ENCODE measurements at places on chromosomes 5 and 9.

DNA sequence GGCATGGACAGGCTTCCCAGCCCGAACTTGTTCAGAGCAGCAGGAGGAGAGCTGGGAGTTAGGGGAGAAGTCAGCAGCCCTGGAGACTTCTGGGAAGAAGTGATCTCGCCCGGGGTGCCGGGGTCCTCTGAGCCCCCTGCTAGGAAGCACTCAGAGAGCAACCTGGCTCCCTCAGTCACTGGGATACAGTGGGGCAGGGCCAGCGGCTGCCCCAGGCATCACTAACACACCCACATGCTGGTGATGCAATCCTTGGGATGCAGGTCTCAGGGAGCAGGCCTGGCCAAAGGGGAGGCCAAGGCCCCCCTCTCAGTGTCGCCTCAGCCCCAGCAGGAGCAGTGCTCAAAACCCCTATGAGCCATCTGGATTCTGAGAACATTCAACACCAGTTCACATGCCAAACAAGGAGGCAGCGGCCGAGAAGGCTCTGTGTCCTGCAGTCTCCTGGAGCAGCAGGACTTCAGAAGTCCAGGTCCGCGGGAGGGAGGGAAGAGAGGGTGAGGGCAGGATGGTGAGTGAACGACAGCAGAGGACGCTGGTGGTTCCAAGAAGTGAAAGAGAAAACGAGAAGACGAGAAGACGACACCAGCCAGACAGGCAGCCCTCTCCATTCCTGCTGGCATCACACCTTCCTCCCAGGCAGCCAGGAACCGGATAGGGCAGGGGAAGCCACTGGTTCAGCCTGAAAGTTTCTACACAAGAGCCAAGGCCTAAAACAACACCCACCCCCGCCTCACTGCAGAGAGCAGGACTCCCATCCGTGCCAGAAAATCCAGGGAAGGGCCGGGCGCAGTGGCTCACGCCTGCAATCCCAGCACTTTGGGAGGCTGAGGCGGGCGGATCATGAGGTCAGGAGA is 2.3 kb downstream of the PNPLA7 start:
- no peak for DNase-seq

- DNase-seq: no peak
Measured at GRCh38 chr9:109072133-109072692, 47.5 kb downstream of the TMEM245 start.

DNA sequence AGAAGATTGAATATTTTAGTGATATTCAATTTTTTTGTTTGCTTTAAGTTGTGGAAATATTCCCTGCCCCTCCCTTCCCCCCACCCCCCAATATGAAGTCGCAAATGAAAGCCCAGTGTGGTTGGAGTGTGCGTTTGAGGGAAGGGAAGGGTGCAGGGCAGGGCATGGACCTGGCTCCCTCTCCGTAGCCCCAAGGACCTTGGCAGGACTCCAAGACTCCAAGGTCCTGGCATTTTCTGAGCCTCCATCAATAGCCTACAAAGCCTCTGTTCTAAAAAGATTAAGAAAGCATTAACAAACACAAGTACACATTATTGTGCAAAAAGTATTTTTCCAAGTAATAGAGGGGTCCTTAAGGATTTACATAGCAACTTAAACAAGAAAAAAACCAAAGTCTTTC is 38.8 kb upstream of the PTPN3 start:
- no peak for DNase-seq

DNA sequence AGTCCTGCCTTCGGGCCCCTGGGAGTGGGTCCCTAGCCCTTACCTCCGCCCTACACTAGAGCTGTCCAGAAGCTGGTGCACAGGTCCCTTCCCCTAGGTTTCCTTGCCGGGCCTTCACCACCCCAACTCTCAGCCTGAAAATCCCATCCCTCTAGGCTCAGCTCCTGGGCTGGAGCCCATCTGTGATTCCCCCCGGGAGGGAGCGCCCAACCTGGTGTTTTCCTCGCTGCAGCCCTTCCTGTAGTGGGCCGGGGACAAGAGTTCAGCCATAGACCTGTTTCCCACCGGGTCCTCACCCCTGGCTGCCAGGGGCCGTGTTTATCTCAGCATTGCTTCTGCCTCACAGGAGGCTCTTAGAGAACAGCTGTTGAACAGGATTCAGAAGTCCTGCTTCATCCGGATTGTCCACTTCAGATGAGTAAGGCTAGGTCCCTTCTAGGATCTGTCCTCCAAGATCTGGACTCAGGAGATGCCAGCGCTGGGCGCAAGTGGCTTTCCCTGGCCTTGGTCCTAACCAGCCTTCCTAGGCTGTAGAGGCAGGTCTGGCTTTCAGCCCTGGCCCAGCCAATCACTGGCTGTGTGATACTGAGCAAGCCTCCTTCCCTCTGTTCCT is 965 bp downstream of the GLIPR2 start:
- no peak for DNase-seq

DNA sequence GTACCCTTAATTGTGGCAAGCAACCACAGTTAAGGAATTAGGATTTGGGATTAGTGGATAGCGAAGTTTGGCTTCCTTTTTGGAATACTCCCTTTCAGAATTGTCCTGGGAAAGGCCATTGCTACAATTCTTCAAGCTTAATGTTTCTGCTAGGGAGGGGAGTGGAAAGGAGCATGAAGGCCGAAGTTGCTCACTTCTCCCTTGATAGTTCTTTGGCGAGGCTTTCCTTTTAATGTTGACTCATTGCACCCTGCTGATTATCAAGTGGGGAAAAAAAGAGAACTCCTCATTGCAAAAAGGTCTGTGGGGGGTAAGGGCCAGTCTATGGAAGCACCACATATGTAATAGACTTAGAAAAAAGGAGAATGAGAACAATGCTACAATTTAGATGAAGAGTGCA is 30.7 kb downstream of the GRIN3A start:
- no peak for DNase-seq

DNA sequence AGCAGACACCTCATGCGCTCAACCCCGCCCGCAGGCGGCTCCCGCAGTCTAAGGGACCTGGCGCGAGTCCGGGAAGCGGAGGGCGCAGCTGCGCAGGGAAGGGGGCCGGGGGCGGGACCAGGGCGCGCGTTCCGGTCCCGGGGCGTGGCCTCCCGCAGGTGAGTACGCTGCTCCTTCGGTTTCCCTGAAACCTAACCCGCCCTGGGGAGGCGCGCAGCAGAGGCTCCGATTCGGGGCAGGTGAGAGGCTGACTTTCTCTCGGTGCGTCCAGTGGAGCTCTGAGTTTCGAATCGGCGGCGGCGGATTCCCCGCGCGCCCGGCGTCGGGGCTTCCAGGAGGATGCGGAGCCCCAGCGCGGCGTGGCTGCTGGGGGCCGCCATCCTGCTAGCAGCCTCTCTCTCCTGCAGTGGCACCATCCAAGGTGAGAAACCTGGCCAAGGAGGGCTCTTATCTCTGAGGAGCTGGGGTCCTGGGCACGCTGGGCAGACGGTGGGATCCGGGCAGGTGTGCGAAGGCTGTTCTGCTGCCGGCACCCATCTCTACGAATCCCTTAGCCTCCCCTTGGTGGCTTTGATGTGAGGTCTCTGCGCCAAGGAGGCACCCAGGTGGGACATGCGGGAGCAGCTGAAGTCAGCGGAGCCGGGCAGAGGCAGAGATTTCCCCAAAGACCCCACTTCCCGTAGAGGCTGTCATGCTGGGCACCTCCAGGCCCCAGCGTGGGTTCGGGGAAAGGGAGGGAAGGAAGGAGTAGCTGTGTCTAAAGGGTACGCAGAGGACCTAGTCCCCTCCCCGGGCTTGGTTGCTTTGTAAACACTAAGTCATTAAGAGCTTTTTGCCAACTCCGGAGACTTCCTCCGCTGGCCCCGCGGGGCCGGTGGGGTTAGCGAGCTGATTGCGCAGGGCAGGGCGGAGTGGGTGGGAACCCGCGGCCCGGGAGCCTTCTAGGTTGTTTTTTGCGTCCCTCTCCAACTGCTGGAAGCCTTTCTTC is at the start of gene F2RL1:
Gene F2RL1 (plus strand): TSS at position 187 of the 988 bp plus-strand sequence. CDS start 153 bp downstream, at position 340.
- DNase-seq: no peak

DNA sequence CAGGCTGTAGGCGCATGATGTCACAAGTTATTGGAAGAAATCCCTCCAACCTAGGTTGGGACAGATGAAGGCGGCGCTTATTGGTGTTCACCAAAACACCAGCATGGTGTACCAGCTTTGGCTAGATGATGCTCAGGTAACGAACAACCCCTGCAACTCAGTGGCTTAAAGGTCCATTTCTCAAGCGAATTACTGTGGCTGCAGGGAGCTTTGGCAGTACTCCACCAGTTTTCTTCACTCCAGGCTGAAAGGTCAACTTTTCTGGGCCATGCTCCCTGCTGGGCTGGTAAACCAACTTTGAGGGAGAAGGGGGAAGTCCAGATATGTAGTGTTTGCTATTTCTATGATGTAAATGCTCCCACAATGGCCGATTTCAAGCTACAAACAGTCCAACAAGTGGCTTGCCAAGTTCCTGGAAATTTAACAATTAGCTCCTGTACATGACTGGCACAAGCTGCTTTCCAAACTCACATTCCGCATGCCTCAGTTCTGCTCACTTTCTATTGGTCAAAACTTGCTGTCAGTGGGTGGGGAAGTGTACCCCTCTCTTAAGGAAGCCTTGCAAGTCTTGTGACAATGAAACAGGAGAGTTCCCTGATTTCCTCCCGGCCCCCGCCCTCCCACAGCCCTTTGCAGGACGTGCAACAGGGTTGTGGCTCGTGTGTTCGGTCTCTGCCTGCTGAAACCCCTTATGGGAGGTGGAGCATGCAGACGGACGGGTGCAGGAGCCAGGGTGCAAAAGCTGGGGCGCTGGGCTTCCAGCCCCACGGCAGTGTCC is 588 bp upstream of the ZBED3 start:
- DNase-seq: no peak

DNA sequence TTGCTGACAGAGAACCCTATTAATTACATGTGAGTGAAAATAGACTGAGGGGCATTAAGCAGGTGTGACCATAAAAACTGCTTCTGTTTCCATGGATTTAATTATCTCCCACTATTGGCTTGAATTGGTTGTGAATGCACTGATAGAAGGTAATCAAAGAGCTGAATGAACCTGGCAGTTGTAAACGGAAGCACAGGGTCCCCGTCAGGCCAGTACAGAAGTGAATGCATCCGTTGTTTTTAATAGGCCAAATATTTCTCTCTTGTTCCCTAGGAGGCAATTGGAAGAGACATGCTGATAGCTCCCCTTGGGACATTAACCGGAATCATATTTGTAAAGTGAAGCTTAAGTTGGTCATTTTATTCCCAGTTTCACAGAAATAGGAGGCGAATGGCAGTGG is 147.0 kb downstream of the CAVIN4 start:
- DNase-seq: no peak

DNA sequence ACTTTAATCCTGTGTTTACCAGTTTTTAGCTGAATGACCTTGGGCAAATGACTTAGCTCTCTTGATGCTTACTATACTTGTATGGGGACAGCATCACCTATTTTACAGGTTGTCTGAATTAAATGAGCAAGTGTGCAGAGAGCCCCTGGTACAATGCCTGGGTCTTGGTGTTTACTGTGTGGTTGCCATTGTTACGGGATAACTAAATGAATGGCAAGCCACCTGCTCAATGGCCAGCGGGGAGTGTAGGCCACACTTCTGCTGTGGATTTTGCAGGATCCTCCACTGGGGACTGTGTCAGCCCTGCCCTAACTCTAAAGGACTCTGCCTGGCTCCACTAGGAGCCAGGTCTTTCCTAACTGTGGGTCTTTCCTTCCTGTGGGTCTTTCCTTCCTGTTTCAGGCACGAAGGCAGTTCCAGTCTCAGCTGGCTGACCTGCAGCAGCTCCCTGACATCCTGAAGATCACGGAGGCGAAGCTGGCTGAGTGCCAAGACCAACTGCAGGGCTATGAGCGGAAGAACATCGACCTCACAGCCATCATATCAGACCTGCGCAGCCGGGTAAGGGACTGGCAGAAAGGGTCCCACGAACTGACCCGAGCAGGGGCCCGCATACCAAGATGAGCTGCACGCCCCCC is 10.3 kb upstream of the GLE1 start:
- DNase-seq: no peak

- no peak for DNase-seq
Measured at GRCh38 chr5:109111680-109112079, 298.1 kb downstream of the PJA2 start.

DNA sequence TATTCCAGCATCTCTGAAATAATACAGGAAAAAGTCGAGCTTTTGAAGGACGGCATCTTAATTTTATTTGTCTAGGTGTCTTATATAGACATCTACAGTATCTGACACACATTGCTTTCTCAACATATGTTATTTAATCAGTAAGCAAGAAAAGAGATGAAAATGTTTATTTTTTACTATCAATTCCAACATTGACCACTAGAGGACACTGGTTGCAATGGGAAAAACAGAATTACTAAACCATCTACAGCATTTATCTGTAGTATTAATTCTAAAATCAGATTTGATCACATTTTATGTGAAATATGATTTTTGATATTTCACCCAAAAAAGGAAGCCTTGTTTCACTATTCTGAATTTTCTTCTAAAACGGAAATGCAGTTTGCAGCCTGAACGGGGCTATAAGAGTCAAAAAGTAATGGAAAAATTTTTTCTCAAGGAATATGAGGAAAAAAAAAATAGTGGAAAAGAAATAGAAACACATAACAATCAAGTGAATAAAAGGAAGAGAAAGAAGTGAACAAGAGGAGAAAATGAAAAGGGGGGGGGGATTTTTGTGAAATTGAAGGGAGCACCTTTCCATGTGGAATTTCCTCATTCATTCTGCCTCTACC is 98.6 kb downstream of the OSTF1 start:
- no peak for DNase-seq

DNA sequence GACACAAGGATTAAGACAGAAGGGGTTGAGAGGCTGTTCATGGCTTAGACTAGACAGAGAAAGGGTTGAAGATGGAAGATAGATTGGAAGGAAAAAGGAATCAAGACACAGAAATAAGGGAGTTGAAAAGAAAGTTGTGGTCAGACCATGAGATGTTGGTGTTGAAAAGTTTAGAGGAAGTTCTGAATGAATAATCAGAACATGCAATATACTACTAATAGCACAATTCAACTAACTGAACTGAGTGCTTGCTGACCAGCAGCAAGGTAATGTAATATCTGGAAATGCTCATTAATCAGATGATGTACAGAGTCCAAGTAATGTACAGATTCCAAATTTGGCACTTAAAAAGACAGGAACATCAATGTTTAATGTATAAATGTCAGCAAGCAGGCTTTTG is 10.6 kb upstream of the NNT start:
- no peak for DNase-seq
